ENCODE measurements at places on chromosomes 3 and 15.

GRCh38 chr3:66831931-66832330, 166.2 kb upstream of the KBTBD8 start:
- DNase-seq: no peak

DNA sequence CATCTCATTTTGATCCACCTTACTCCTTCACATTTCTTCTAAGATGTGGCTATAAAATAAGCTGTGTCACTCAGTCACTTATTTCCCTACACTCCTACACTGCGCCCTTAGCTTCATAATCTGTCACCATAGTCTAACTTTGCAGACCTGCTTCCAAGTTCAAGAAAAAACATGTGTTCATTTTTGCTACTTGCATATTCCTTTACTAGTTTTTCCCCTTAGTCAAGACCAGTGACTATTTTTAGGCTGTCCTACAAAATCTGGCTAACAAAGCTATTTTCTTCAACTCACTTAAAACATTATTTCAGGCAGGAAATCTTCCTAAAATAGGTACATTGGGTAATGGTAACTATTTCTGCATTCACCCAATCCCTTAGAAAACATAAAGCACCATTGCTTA, 272.5 kb downstream of the TBC1D5 start:
- DNase-seq: no peak

GRCh38 chr15:90205886-90206285, 4.8 kb downstream of the SEMA4B start:
- DNase-seq: no peak

- DNase-seq: no peak
Measured at GRCh38 chr3:44674211-44674610, 25.7 kb downstream of the ZNF35 start.

- peak; percentile 15 for DNase-seq
Measured at GRCh38 chr3:172987273-172987672, 153.8 kb downstream of the SPATA16 start.

- no peak for DNase-seq
Measured at GRCh38 chr15:82993144-82993543, 7.1 kb downstream of the RAMAC start.

- DNase-seq: no peak
Measured at GRCh38 chr3:159191447-159191846, 389.6 kb downstream of the MFSD1 start.

Measured in HuH-7 (cell line).